Foreskin keratinocyte (primary cell): ENCODE measurements at places on chromosomes 11 and 22. TPM values are rescaled to one million over a fixed set of nuclear protein-coding genes. Genes with fewer than 3 reads are reported as not detected.

Gene TPCN2
- total RNA-seq, result 10.2 and 11.9 TPM in 2 replicates

Gene ANO9
- total RNA-seq, result 19.0 and 26.0 TPM in 2 replicates

Gene DGCR6
- total RNA-seq, result 0.48 and 0.63 TPM in 2 replicates

Gene CHORDC1
- total RNA-seq, result 46.7 and 63.5 TPM in 2 replicates

Gene TRAF6
- total RNA-seq, result 11.2 and 12.4 TPM in 2 replicates

Gene GGTLC2
- total RNA-seq, result not detected in 2 replicates

Gene JAML
- not detected in 2 replicates for total RNA-seq

Gene OR52N4
- total RNA-seq, result not detected in 2 replicates

Gene LUZP2
- total RNA-seq, result 0.20 and 0.28 TPM in 2 replicates

Gene SHANK3
- 3.7 and 4.0 TPM in 2 replicates for total RNA-seq

Gene SCGB1A1
- not detected in 2 replicates for total RNA-seq

Gene RFPL3
- total RNA-seq, result not detected in 2 replicates

Gene WBP2NL
- 0.07 and 0.41 TPM in 2 replicates for total RNA-seq

Gene SPTBN2
- 20.9 and 22.9 TPM in 2 replicates for total RNA-seq

Gene CHCHD10
- 29.9 and 71.2 TPM in 2 replicates for total RNA-seq

Gene C11orf65
- total RNA-seq, result 0.31 and 0.95 TPM in 2 replicates

Gene SLC43A1
- total RNA-seq, result 4.3 and 6.2 TPM in 2 replicates

Gene DENND6B
- total RNA-seq, result 0.42 and 0.54 TPM in 2 replicates

Gene RIN1
- total RNA-seq, result 35.5 and 40.6 TPM in 2 replicates

Gene PANX3
- not detected in 2 replicates for total RNA-seq

Gene MMP27
- total RNA-seq, result not detected in 2 replicates

Gene PTPRJ
- 0.92 and 2.0 TPM in 2 replicates for total RNA-seq

Gene MUC2
- not detected in 2 replicates for total RNA-seq

Gene OR52H1
- total RNA-seq, result not detected in 2 replicates

Gene ACTN3
- not detected in 2 replicates for total RNA-seq

Gene BTBD10
- total RNA-seq, result 65.3 and 66.1 TPM in 2 replicates

Gene NXPE4
- not detected in 2 replicates for total RNA-seq

Gene TREH
- not detected in 2 replicates for total RNA-seq

Gene KCNK7
- 0.25 and 0.27 TPM in 2 replicates for total RNA-seq

Gene PRG3
- total RNA-seq, result not detected in 2 replicates

Gene SPDYC
- not detected in 2 replicates for total RNA-seq

Gene WNT11
- 0.07 TPM in 2 replicates for total RNA-seq

Gene SLC22A25
- total RNA-seq, result not detected in 2 replicates

Gene FAM181B
- total RNA-seq, result 0.07 and 0.21 TPM in 2 replicates

Gene GGT5
- total RNA-seq, result not detected in 2 replicates

Gene LINC01488
- not detected in 2 replicates for total RNA-seq

Gene APLNR
- not detected in 2 replicates for total RNA-seq

Gene MFNG
- total RNA-seq, result 4.2 and 5.5 TPM in 2 replicates

Gene TMEM45B
- 0.28 and 0.44 TPM in 2 replicates for total RNA-seq

Gene POTEH
- not detected in 2 replicates for total RNA-seq
